ENCODE measurements at places on chromosomes 12 and 14.

- no peak for DNase-seq
These were observed 40.2 kb downstream of the PROX2 start for GRCh38 chr14:74835645-74836250.

DNA sequence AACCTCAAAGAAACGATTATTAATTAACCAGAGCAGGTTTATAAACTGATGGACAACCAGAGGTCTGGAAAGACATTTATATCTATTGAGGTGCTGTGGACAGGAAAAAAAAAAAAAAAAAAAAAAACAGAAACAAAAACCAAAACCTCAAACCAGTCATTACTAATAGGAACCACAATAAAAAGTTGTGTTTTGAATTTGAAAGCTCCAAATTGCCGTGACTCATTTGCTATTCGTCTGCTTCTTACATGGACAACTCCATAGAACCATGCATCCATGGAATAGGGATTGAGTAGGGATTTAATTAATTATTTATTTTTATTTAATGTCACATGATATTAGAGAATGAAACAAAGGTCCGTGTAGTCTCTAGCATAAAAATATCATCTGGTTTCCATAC, 134.1 kb upstream of the SSTR1 start:
- DNase-seq, result no peak

DNA sequence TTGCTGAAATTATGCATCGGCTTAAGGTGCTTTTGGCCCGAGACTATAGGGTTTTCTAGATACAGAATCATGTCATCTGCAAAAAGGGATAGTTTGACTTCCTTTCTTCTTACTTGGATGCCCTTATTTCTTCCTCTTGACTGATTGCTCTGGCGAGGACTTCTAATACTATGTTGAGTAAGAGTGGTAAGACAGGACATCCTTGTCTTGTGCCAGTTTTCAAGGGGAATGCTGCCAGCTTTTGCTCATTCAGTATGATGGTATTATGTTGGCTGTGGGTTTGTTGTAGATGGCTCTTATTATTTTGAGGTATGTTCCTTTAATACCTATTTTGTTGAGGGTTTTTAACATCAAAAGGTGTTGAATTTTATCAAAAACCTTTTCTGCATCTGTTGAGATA, 8.3 kb downstream of the BMAL2 start:
- no peak for DNase-seq

- DNase-seq, result no peak
These were observed 18.0 kb downstream of the NIN start for GRCh38 chr14:50812856-50813543.

GRCh38 chr12:118637767-118638370, 261.5 kb downstream of the SUDS3 start:
- no peak for DNase-seq

GRCh38 chr14:72699852-72700257, 194.0 kb downstream of the DPF3 start:
- no peak for DNase-seq

GRCh38 chr12:95439461-95440230, 34.3 kb upstream of the METAP2 start:
- DNase-seq, result no peak

GRCh38 chr14:75081660-75082229, 12.3 kb downstream of the ZC2HC1C start:
- DNase-seq, result no peak

- no peak for DNase-seq
These were observed 31.3 kb downstream of the PRKD1 start for GRCh38 chr14:29896354-29896821.

DNA sequence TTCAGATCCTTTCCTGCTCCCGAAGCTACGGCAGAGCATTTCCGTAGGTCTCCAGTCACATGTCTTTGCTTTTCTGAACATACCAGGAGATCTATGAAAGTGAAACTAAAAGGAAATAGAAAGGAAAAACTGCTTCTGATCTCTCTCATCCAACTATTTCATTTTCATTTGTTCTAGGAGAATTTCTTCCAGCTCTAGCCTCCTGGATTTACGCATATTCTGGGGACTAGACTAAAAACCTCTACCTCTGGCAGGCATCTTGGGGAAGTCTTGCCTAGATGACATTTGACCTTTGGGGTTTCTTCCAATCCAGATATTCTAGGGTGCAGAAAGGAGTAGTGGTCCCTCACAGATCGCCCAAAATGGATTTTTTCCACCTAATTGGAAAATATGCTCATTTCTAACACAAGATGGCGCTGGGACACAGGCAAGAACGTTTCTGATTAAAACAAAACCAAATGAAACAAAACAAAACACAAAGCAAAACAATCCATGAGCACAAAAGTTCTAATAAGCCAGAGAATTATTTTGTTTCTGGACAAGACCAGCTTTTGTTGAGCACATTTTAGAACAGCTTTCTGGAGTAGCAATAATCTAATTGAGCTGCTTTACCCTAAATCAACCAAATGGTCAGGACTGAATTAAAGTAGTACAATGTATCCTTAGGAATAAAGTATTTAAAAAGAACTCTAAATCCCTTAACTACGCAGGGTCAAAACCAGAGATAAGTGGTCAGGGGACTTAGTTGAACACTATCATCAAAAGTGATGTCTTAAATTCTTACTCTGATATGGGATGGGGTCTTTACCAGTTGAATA, 12.3 kb upstream of the PARP11 start:
- DNase-seq, result no peak

DNA sequence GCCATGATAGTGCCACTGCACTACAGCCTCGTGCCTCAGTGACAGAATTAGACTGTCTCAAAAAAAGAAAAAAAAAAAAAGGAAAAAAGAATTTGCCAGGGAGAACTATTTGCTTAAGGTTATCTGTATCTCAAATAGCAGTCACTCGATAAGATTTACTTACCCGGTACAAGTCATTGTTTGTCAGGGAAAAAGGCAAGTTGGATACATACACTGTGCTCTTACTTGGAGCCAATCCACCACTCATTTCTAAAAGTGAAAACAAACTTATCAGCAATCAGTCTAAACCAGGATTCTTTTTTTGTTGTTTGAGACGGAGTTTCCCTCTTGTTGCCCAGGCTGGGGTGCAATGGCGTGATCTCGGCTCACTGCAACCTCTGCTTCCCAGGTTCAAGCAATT, 2.0 kb downstream of the ZCRB1 start:
- no peak for DNase-seq

- no peak for DNase-seq
These were observed 120.3 kb downstream of the CHST11 start for GRCh38 chr12:104576980-104577580.

DNA sequence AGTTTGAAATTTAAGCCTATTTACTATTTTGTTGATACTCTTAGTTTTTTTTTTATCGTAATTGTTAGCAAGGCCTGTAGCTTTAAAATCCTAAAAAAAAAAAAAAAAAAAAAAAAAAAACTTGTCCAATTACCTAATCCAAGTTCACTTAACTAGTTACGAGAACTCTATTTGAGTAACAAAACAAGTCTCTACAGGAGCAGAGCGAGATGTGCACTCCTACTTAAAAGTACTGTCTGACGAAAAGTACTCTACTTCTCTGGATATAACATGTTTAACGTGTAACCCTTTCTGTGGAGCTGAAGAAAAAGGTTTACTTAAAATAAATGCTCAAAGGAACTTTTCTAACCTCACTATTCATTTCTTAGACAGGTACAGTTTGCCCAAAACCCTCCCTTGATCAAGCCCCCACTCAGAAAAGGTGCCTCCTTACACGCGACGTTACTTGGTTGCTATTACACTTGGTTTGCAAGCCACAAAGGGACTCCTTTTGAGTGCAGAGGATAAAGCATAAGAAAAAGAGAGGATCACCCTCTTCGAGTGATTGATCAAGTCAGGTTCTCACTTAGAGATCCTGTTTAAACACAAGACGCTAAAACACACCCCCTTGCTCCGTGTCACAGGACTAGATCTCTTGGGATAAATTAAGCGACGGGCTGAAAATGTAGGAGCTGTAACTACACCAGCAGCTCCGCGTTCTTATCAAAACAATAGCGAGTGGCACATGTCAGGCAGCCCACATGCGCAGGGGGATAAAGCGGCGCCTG, 2.2 kb downstream of the BAZ1A start:
- DNase-seq, result no peak

DNA sequence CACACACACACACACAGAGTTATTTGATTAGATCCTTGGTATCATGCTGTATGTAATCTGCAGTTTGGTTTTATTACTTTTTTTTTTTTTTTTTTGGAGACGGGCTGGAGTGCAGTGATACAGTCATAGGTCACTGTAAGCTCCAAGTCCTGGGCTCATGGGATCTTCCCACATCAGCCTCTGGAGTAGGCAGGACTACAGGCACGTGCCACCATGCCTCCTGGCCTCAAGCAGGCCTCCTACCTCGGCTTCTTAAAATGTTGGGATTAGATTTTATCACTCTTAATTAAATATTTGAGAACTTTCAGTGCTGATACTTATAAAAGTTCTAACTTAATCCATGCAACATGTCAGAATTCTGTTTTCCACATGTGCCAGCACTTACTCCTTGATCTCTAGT, 31.3 kb upstream of the PSEN1 start:
- DNase-seq, result no peak

GRCh38 chr12:31323391-31324115, 2.4 kb downstream of the SINHCAF start:
- DNase-seq, result peak; percentile 37

- no peak for DNase-seq
These were observed 886.2 kb upstream of the MGAT4C start for GRCh38 chr12:87142342-87142741.

DNA sequence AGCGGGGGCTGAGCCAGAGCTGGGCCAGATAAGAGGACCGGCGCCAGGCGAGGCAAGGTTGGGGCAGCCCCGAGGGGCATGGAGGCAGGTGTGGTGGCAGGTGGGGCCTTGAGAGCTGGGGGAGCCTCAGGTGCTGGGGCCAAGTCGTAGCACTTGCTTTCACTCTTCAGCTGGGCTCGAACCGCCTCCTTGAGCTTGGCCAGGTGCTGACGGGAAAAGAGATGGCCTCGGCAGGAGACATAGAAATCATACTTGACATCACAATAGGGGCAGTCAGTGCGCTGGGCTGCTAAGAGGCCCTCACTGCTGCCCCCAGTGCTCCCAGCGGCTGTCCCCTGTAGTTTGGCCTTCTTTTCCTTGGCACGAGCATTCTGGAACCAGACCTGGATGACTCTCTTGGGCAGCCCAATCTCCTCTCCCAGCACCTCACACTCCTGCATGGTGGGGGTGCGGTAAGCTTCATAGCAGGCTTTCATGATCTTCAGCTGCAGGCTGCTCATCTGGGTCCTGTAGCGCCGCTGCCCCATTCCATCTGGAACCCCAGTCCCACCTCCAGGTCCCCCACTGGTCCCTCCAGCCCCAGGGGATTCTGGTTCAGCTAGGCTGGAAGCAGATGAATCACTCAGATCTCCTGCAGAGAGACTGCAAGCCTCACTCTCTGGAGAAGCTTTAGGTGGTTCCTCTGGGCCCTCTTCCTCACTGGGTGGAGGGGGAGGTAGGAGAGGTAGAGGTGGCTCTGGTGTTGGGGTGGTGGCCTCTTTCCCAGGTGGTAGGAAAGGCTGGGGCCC, 28.1 kb downstream of the ZFHX2 start:
- DNase-seq, result no peak

DNA sequence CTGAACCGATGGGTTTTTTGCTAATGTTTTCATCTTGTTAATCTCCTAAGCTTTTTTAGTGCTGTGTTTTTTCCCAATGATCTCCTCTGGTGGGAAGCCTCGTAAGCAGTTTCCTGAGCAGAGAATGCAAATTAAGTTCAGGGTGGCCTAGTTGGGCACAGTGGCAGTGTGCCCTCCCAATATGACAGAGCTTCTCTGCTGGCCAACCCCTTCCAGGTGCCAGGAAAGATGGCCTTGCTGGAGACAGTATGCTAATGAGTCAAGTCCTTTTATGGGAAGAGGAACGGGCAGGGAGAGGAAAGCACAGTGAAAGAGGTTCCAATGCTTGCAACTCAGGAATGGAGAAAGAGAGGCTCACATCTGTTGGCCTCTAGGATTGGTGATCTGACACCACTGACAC, 115.8 kb downstream of the GCH1 start:
- DNase-seq, result no peak

DNA sequence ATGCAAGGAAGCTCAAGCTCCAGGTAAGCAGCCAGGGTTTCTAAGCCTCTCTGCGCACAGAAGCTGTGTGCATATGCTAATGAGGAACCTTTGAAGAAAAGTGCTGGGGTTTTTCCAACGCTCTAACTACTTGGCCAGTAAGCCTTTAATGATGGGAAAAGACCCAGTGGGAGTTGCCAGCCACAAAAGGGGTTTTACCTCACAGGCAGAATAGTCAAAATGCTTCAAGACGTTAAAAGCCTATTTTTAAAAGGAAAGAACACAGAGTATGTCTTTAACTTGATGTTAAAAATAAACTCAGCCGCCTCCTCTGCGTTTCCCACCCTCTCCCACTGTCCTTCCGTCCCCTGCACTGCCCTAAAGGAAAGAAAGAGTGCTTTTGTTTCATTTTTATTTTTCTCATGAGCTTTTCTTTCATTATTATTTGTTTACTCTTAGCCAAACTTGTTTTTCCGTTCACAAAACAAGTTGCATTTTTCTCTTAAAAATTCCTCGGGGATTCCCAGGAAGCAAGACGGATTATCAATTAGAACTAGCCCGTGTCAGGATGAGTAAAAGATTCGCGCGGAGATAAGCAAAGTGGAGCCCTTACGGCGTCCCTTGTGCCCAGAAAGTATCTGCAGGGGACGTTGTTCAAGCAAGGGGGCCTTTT, 209.8 kb upstream of the NUDT4 start:
- no peak for DNase-seq

DNA sequence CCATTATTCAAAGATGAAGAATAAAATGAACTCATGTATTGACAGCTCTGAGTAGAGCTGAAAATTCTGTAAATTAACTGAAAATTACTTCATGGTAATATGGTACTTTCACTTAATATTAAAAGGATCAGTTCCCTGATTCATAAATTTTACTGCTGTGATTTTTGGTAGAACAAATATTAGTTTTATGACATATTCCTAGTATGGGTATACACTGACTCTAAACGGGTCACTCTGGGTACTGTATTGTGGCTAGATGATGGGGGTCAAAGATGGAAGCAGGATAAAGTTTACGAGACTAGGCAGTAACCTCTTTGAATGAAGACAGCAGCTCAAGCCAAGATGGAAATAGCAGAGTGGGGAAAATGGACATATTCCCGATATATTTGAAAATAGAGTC, 135.5 kb downstream of the NUAK1 start:
- DNase-seq, result no peak

GRCh38 chr14:71242237-71242748, 335.0 kb downstream of the PCNX1 start:
- DNase-seq, result no peak

DNA sequence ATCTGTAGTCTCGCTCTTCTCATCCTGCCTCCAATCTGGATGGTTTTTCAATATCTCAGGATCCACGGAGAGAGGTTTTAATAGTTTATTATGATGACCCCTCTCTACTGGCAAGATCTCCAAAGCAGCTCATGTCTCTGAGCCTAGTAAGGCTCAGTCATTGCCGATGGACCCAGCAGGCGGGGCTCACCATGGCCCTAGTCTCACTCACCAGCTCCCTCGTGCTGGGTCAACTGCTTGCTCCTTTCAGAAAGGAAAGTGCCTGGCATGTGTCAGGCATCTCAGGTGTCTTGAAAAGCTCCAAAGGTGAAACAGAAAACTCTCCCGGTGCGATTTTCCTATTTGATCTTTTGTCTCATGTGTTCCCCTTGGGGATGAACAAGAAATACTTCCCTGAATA, 179.0 kb downstream of the CALM1 start:
- DNase-seq, result no peak

GRCh38 chr14:25431211-25432076, 381.5 kb upstream of the STXBP6 start:
- DNase-seq, result no peak

Measured in stimulated activated CD8-positive, alpha-beta memory T cell treated with anti-CD3 and anti-CD28 coated beads, Interleukin-4, amount 100 ng/mL, for 24 hours (primary cell).